Fibroblast of skin of left biceps (primary cell): ENCODE measurements at places on chromosomes 6 and 20.
A peak's percentile ranks its signal among the peaks of the same experiment; 100 is the strongest.

DNA sequence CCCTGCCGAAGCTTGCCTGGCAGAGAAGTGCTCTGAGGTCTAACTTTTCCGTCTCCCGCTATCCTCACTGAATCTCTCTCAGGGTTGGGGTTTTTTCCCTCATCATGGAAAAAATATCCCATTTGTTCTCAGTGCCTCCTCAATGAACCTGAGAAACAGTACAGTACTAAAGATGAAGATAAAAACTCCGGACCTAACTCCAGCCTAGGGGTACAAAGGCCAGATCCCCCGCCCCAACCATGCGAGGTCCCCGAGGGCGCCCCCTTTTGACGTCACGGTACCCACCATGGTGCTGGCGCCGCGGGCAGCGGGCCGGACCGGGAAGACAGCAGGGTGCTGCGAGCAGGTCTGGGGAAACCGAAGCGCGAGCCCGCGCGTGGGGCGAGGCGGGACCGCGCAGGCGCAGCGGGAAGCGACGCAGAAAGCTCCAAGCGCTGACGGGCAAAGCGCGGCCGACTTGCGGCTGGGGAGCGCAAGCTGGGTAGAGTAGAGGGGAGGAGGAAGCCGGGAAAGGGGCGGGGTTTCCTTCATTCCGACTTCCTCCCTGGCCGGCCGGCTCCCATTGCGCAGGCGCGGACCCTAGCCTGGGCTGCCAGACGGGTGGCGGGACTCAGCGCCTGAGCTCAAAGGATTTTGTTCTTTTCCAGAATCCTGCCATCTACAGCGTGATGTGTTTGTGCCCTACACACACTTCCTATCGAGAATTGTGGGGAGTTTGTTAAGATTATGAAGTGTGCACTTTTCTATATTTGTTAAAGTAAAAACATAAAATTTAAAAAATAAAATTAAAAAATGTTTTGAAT lies at the start of gene LSM2:
Gene LSM2, minus strand, starts transcription at position 497 of the 803 bp plus-strand sequence. Its CDS starts 209 bp downstream, at position 288.
- DNase-seq: peak; percentile 88

GRCh38 chr20:9615766-9616454 lies 101.5 kb downstream of the LAMP5 start:
- DNase-seq: no peak

GRCh38 chr20:6868861-6869260 lies 101.4 kb downstream of the BMP2 start:
- DNase-seq: no peak

GRCh38 chr6:34025112-34025807 lies 120.6 kb downstream of the GRM4 start:
- DNase-seq: no peak

GRCh38 chr20:15857173-15857784 lies 716.0 kb downstream of the KIF16B start:
- DNase-seq: no peak

GRCh38 chr6:633611-634010 lies 23.3 kb downstream of the HUS1B start:
- DNase-seq: no peak

DNA sequence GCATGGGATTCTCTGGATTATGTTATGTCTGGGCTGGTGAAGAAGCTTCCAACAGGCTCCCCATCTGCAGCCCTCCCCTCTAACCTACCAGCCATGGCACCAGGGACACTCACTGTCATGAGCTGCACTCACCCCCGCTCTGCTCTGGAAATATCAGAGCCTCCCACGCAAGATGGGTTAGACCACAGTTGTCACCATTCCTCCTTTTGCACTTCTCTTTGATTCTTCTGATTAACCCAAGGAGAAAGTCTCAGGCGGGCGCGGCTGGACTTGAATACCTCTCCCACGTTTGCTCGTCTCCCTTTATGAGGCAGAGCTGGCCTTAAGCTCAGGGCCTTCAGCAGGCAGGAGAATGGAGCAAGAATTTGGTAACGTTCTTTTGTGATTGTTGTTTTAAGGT lies 128.1 kb downstream of the CEBPB start:
- DNase-seq: no peak

- DNase-seq: no peak
These were observed 421.1 kb upstream of the KHDRBS2 start for GRCh38 chr6:62707156-62707555.

- DNase-seq: no peak
These were observed 631.3 kb downstream of the EYS start for GRCh38 chr6:65075705-65076230.

GRCh38 chr6:21241231-21242130 lies 352.1 kb upstream of the SOX4 start:
- no peak for DNase-seq

DNA sequence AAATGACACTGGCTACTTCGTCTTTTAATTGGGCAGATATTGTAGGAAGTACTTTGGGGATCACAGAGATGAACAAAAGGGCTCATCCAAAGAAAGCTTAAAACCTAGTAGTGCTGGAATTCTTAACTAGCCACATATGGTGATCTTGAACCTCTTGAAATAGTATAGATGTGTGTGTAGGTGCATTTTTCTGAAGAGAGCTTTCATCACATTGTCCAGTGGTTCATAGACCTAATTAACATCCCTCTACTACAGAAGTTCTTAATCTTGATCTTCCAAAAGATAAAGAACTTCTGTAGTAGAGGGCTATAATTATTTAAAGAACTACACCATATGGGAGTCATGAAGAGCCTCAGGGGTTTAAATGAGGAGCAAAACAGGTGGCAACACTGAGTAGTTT lies 2.3 kb upstream of the PRIM2 start:
- no peak for DNase-seq

DNA sequence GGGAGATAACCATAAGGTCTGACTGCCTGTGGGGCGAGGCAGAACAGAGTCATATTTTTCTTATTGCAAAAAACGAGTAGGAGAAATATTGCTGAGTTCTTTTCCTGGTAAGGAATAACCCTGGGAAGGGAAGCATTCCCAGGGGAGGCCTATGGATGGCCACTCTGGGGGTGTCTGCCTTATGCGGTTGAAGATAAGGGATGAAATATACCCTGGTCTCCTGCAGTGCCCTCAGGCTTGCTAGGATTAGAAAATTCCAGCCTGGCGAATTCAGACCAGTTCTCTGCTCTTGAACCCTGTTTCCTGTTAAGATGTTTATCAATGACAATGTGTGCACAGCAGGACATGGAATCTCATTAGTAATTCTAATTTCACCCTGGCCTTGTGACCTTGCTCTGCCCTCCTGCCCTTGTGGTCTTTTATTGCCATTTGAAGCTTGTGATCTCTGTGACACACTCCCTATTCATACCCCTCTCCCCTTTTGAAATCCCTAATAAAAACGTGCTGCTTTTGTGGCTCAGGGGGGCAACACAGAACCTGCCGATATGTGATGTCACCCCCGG lies 491.1 kb upstream of the EYS start:
- no peak for DNase-seq

GRCh38 chr20:42792052-42792451 lies 397.7 kb downstream of the PTPRT start:
- no peak for DNase-seq

DNA sequence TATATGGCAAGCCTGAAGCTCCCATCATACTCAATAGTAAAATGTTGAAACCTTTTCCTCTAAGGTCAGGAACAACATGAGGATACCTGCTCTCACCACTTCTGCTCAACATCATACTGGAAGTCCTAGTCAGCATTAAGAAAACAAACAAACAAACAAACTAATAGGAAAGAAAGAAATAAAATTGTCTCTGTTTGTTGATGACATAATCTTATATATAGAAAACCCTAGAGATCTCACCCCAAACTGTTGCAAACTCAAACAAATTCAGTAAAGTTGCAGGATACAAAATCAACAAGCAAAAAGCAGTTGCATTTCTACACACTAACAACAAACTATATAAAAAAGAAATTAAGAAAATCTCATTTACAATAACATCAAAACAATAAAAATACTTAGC lies 20.5 kb downstream of the TTLL2 start:
- no peak for DNase-seq

- no peak for DNase-seq
These were observed 374.1 kb upstream of the SULF2 start for GRCh38 chr20:48159145-48160008.

GRCh38 chr6:56101141-56101553 lies 146.2 kb downstream of the COL21A1 start:
- peak; percentile 94 for DNase-seq

DNA sequence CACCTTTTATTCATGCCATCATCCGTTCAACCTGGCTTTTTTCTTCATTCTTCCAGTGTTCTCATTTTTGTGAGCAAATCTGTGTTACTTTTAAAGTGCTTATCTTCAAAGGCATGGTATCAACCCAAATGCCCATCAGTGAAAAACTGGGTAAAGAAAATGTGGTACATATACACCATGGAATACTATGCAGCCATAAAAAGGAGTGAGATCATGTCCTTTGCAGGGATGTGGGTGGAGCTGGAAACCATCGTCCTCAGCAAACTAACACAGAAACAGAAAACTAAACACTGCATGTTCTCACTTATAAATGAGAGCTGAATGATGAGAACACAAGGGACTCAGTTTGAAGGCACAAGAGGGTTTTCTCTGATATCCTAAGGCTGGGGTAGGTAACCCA lies 130.3 kb downstream of the CCDC170 start:
- DNase-seq: no peak

DNA sequence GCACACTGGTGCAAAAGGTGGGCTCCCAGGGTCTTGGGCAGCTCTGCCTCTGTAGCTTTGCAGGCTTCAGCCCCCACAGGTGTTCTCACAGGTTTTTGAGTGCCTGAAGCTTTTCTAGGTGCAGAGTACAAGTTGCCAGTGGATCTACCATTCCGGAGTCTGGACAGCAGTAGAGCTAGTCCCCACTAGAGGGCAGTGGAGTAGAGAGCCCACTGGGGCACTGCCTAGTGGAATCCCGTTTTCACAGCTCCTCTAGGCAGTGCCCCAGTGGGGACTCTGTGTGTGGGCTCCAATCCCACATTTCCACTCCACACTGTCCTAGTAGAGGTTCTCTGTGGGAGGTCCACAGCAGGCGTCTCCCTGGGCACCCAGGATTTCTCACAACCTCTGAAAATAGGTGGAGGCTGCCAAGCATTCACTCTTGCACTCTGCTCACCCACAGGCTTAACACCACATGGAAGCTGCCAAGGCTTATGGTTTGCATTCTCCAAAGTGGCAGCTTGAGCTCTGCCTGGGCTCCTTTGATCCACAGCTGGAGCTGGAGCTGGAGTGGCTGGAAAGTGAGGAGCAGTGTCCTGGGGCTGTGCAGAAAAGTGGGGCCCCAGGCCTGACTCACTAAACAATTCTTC lies 86.3 kb upstream of the PROKR2 start:
- no peak for DNase-seq

GRCh38 chr6:98945311-98946115 lies 2.2 kb downstream of the FBXL4 start:
- no peak for DNase-seq

GRCh38 chr6:131914967-131915751 lies 36.0 kb downstream of the CCN2 start:
- no peak for DNase-seq

- DNase-seq: no peak
These were observed 71.6 kb downstream of the GPX5 start for GRCh38 chr6:28597217-28597835.

- DNase-seq: no peak
These were observed 2.0 kb upstream of the RNF182 start for GRCh38 chr6:13922750-13923149.
